ENCODE measurements at places on chromosomes 2 and 18.

GRCh38 chr2:234189230-234189629 lies 138.7 kb downstream of the SPP2 start:
- DNase-seq, result no peak

DNA sequence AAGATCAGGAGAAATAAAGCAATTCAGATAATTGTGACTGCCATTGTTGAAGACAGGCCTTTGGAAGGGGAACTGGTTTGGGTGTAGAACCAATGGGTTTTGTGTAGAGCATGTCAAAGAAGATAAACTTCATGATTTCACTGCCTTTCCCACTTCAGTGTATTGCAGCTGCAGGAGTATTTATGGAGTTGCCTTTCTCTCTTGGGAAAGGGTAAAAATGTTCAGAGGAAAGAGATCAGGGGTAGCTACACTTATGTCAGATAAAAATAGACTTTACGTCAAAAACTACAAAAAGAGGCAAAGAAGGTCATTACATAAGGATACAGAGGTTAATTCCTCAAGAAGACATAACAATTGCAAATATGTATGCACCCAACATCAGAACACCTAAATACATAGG lies 249.4 kb downstream of the PLCL1 start:
- DNase-seq, result no peak

- DNase-seq, result no peak
Measured at GRCh38 chr18:21254576-21254975, 12.5 kb downstream of the GREB1L start.

DNA sequence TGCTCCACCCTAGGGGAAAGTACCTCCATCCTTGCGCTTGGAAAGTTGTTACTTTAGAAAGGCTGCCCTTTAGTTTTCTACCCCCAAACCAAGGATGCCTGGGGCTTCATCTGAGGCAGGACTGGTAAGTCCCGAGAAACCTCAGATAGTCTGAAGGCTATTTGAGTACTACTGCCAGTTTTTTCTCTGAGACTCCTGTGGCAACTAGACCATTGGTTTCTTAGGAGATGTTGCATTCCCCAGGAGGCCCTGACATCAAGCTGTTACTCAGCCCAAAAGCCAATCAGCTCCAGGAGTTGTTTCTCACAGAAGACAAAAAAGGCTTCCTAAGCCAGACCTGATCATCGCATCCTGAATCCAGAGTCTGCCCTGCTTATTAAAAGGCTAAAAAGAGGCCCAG lies 67.2 kb downstream of the COLEC12 start:
- no peak for DNase-seq

DNA sequence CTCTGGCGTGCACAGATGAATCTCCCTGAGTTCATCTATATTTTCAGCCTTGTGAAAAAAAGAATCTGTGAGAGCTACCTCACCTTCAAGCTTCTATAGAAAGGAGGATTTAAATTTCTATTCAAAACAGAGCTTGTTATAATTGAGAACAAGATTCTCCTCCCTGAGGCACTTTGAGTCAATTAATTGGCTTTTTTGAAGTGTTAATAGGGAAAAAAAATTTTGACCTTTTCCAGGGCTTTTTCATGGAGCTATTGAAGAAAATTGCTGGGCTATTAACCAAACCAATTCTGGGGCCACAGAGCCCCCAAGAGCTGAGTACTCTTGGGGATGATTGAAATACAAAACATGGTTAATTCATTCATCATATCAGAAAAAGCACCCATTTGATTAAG lies 225.1 kb downstream of the CMPK2 start:
- no peak for DNase-seq

DNA sequence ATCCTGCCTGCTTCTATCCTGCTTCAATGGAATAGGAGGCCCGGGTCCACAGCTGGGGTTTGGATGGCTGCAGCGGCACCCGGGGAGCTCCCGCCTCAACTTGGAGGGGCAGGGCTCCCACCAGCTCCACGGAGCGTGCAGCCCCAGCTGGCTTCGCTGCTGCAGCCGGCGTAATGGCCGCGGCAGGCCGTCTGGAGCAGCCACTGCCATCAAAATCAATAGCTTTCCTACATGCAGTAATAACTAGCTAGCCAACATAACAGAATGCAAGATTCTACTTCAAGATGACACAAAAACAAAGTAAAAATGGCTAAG lies 154.2 kb upstream of the RMP24 start:
- no peak for DNase-seq

DNA sequence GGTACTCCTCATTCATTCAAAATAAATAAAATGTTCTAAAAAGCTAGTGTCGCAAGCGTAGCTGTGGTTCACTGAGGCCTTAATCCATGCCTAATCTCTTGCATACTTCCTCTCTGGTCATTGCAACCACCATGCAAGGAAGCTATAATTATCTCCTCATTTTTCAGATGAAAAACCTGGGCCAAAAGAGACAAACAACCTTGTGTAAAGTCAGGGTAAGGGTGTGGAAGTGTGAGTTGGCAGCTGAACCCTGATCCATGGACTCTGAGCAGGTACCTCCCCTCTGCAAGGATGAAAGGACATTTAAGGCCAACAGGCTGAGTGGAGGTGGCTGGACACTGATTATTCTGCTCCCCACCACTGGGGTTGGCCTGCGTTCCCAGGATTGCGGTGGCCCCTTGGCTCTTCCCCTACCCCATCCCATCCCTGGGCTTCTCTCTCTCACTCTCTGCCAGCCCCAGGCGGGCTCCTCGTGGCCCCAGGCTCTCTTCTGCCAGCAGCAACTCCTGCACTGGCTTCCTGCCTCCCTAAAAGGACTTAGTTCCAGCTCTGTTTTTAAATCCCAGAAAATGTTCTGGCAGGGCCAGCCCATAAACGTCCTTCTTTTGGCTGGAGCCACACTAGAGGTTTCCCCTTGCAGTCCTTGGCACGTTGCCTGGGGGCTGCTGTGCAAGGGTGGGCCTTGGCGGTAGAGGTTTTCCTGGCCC lies 72.0 kb upstream of the AFF3 start:
- peak; percentile 8 for DNase-seq

DNA sequence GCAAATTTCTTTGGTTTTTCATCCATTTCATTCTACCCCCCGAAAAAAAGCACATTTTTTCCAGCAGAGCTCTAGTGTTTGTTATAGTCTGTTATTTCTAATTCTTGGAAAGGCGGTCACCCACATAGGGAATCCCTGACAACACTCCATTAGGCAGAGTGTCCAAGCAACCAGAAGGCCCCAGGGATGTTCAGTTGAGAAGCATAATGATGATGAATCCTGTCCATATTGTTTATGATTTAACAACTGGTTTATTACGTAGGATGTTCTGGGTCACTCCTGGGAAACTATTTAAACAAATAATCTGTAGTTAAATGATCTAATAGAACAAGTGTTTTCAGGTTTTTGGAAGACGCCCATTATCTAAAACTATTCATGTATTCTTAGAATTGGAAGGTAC lies 388.7 kb downstream of the TNS1 start:
- DNase-seq, result no peak

DNA sequence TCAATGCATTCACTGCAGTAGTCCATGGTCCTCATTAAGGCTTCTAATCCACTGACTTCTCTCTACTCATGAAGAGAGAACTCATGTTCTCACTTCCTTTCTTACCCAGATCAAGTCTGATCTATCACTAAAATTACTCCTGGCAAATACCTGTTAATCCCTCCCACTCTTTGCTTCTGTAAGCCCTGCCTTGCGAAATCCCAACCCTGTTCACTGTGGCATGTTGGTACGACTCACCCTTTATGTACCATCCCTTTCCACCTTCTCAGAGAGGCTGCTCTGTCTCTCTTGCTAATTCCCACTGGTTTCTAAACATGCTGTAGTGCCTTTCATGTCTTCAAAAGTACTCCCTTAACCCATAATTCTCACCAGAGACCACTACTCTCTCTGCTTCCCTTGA lies 272.2 kb upstream of the ACVR2A start:
- no peak for DNase-seq

DNA sequence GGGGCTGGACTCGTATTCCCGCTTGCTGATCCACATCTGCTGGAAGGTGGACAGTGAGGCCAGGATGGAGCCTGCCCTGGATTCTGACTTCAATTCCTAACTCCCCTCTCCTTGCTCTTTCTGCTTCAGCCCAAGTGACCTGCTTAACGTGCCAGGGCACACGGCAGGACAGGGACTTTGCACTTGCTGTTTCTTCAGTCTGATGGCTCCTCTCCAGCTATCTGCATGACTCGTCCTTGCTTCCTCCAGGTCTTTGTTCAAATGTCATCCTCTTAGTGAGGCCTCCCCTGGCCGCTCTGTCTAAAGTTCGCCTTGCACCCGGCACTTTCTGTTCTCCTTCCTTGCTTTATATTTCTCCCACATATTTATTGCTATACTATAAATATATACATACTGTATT lies 357.6 kb downstream of the MTX2 start:
- DNase-seq, result no peak

DNA sequence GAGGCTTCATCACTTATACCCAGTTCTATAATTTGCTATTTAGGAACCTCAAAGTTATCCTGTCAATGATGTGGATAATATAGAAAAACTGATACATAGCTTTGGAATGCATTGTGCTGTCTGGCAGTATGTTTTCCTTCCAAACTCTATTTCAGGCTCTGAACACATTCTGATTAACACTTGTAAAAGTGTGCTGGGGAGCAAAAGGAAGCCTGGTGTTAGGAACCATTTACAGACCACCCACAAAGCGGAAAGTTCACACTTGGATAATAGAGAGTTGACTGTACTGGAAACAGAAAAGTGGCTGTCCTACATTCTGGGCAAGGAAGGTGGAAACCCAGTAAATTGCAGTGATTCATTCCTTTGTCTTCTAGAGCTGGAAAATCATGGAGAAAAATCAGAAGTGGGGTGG lies 114.5 kb upstream of the ZFP36L2 start:
- no peak for DNase-seq

GRCh38 chr2:220850116-220850515 lies 722.0 kb downstream of the EPHA4 start:
- no peak for DNase-seq

DNA sequence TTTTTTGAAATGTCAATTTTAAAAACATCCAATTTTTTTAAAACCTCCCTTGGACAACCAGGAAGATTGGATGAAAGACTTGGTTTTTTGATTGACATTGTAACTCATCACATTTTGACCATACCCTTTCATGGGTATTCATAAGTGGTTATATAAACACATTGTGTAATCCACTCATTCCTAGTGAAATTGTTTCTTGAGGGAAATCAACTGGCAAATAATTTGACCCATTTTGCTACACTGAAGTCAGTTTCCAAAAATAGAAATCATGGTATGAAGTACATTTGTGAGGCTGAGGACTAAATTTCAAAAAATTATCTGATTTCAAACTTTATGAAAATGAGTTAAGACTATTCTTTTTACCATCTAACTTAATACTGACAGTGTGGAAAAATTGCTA lies 31.5 kb downstream of the FBXO48 start:
- DNase-seq, result no peak

DNA sequence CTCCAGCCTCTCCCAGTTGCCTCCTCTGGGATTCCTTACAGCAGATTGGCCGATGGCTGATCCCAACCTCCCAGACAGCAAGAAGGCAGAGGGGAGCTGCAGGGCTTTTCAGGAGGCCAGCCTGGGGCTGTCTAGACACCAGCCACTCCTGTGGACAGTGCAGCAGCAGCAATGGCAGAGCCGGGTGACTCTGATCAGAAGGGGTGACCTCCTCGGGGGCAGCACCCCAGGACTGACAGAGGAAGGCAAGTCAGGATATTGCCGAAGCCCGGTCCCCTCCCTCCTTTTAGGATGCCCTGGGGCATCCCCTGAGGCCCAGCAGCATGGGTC lies 84.5 kb downstream of the INHBB start:
- no peak for DNase-seq

DNA sequence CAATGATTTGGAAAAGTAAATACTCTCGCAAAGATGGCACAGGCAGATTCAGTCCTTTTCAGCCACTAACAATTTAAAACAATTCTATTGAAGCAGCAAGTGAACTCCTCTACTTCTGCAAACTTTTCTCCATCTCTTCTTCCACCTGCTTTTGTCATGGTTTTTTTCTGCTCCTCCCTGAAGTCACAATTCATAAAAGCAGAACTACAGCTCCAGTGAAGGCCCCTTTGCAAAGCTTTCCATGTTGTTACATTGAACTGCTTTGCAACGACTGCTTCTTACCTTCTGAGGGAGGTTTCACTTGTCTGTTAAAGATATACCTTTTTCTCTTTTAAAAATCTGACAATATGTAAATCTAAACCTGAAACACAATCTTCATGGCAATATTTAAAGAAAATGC lies 3.7 kb upstream of the SERTAD2 start:
- DNase-seq, result no peak

- no peak for DNase-seq
Measured at GRCh38 chr2:101696272-101697123, 1.0 kb upstream of the MAP4K4 start.

GRCh38 chr2:28454016-28454930 lies 41.6 kb upstream of the PLB1 start:
- DNase-seq, result no peak

GRCh38 chr18:57657542-57657941 lies 35.9 kb upstream of the NARS1 start:
- DNase-seq, result no peak

DNA sequence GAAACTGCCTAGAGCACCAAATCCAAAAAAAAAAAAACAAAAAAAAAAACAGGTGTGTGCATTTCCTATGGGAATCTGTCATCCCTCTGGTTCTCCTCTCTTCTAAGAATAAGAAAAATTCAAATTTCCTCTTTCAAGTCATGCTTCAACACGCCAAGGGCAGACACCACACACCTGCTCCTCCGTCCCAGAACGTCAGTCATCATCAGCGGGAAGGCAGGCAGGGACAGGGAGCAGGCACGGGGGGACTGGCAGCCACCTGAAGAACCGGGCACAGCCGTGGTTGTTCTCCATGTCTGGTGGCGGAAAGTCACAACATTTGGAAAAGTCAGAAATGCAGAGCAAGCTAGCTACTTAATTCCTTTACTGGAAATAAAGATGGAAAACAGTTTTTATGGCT lies 214.8 kb downstream of the IKZF2 start:
- DNase-seq, result no peak

- DNase-seq, result no peak
Measured at GRCh38 chr18:24322584-24323136, 75.0 kb downstream of the OSBPL1A start.

GRCh38 chr2:224885291-224885690 lies 157.0 kb downstream of the DOCK10 start:
- DNase-seq, result no peak

- no peak for DNase-seq
Measured at GRCh38 chr2:142865924-142866323, 11.5 kb upstream of the KYNU start.

- no peak for DNase-seq
Measured at GRCh38 chr2:15369129-15369528, 192.0 kb downstream of the NBAS start.

Data from DMS 273 treated with DMSO at 0.1 percent for 48 hours (cell line).